ENCODE measurements at places on chromosomes 4 and X. TPM values are rescaled to one million over a fixed set of nuclear protein-coding genes. Genes with fewer than 3 reads are reported as not detected.

DNA sequence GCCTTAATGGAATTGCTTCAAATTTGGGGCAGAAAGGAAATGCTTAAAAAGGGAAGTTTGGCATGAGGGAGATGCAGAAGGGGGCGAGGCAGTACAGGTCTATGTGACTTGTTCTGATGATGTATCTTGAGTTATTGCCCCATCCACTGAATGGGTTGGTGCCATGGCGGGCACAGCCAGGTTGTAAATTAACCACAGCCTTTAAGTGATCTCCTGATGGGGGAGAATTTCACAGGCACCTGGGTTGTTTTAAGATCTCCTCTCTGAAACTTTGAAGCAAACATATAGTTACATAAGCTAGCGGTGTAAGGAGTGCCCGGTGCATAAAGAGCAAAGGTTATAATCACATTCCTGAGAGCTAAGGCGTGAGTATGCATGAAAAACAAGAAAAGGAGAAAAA, 37.0 kb downstream of the NPY5R start:
- DNase-seq = no peak

- no peak for DNase-seq
These were observed 221.8 kb upstream of the PACRGL start for GRCh38 chr4:20478412-20478811.

DNA sequence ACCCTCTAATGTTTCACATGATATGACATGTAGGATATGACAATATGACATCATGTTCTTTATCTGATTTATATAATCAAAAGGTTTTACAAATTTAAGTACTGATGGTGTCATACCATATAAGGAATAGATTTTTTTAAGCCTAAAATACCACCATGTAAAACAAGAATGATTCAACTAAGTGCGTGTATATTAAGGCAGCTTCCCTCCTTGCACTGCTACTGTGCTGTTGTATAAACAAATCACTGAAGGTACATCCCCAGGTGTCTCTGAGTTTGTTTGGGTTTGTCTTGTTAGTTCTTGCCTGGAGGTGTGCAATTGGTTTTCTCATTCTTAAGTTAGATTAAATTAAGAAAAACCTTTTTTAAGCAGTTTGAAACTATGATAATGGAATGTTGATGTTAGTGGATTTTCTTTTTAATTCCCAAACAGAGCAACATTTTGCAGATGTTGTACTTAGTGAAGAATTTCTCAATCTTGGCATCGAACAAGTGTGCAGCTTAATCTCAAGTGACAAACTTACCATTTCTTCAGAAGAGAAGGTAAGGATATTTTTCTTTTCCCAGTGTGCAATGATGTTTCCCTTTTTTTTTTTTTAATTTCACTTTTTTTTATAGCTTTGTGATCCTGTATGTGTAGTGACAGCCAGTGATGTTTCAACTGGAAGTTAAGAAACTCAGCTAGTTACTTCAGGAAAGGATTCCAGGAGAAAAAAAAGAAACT, 33.4 kb upstream of the MSMO1 start:
- no peak for DNase-seq

The IL1RAPL1 gene
- 0.19 TPM for total RNA-seq

The MECP2 gene
- 74.7 TPM for total RNA-seq

The CYSLTR1 gene
- 5.5 TPM for total RNA-seq

Data from kidney (tissue), 22 donors.